ENCODE measurements at places on chromosomes 12 and 14.

GRCh38 chr14:74591899-74592298 is 20.1 kb downstream of the LTBP2 start:
- DNase-seq, result no peak

DNA sequence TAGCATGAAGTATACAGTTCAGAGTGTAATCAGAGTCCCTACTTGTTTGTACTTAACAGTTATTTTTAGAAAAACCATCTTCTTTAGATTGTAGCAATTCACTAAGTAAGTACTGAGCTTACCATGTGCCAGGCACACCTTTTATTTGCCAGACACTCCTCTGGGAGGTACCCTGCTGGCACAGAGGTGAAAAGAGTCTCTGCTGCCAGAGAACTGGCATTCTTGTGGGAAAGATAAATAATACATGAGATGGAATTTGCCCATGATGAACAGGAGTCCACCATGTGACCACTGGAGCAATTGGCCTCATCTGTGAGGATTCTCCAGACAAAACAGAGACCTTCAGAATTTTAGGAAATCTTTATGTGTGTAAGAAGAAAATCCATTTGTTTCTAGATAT is 199.3 kb upstream of the SLC16A7 start:
- DNase-seq, result peak; percentile 18

GRCh38 chr14:64117671-64118402 is 176.3 kb downstream of the ESR2 start:
- DNase-seq, result no peak

GRCh38 chr14:90291699-90292098 is 35.3 kb downstream of the PSMC1 start:
- DNase-seq, result no peak

GRCh38 chr12:87096082-87096585 is 839.9 kb upstream of the MGAT4C start:
- no peak for DNase-seq

DNA sequence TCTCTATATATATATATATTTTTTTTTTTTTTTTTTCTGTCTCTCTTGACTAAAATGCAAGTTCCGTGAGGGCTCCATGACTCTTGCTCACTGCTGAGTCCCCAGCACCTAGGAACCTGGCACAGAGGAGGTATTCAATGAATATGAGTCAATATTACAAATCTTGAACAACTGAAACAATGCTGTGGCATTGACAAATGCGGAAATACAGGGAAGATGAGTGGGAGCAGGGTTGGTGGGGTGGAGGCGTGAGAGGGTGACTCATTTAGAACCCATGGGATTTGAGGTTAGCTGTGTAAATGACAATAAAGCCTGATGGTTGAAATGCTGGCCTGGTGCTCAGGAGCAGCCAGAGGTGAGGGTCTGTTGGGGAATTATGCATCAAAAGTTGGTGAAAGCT is 121.7 kb upstream of the FUT8 start:
- no peak for DNase-seq

DNA sequence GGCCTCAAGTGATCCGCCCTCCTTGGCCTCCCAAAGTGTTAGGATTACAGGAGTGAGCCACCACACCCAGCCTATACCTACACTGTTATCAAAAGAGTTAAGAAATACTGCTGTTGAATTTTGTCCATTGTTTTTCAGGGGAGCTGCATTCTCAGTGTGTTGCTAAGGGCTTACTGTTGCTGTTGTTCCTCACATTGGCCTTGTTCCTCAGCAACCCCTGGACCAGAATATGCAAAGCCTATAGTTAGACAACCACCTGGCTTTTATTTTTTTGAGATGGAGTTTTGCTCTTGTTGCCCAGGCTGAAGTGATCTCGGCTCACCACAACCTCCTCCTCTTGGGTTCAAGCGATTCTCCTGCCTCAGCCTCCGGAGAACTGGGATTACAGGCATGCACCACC is 4.7 kb upstream of the ATP6V0A2 start:
- DNase-seq, result no peak

GRCh38 chr14:60277605-60278190 is 28.7 kb downstream of the PPM1A start:
- no peak for DNase-seq

GRCh38 chr14:104876251-104876699 is 11.2 kb downstream of the CEP170B start:
- DNase-seq, result peak; percentile 25

- DNase-seq, result no peak
These were observed 9.2 kb upstream of the HIP1R start for GRCh38 chr12:122825773-122826724.

DNA sequence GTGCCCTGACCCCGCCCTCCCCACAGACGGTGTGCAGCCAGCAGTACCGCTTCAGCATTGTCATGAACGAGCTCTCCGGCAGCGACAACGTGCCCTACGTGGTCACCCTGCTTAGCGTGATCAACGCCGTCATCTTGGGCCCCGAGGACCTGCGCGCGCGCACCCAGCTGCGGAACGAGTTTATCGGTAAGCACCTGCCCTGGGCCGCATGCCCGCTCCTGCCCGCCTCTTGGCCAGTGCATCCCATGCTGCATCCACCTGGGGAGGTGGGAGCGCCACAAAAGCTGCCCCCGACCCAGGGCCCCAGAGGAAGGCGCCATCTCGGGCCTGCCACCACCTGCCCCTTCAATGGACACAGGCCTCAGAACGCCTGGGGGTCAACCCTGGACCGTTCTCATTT is 13.9 kb downstream of the INF2 start:
- no peak for DNase-seq

DNA sequence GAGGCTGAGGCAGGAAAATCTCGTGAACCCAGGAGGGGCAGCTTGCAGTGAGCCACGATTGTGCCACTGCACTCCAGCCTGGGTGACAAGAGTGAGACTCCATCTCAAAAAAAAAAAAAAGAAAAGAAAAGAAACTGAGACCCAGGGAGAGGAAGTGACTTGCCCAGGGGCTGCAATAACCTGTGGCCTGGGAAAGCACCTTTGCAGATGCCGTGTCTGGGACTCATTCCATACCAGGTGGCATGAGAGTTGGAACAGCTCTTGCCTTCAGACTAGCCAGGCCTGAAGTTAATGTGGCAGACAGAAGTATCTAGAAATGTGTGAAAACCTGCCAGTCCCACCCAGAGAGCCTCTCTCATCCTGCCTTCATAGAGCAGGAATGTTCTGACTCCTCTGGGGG is 65.4 kb downstream of the PHETA1 start:
- DNase-seq, result no peak

GRCh38 chr14:94569381-94570001 is 8.2 kb downstream of the SERPINA4 start:
- DNase-seq, result no peak

DNA sequence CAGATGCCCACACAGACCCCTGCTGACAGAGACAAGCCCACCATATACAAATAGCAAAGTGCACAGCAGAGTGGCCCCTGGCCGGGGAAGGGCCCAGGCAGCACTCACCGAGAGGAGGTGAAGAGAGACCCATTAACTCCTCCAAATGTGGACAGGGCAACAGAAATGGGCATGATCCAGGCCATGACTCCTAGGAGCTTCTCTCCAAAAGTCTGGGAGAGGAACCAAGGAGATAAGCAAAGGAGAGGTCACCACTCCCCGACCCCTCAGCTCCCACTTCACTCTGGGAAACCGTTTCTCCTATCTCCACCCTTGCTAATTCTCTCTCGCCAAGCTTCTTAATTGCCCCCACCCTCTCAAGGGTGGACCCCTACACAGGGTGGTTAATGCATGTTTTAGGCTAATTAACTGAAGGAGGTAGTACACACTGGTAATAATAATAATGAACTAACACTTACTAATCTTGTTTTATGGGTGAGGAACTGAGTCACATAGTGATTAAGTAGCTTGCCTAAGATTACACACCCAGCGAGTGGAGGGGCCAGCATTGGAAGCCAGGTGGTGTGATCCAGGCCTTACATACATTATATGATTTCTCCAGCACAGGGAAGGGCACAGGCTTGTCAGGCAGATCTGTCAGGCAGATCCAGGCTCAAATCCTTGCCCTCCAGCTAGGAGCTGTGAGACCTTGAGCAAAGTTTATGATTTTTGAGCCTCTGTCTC is 18.9 kb upstream of the CEBPE start:
- no peak for DNase-seq

DNA sequence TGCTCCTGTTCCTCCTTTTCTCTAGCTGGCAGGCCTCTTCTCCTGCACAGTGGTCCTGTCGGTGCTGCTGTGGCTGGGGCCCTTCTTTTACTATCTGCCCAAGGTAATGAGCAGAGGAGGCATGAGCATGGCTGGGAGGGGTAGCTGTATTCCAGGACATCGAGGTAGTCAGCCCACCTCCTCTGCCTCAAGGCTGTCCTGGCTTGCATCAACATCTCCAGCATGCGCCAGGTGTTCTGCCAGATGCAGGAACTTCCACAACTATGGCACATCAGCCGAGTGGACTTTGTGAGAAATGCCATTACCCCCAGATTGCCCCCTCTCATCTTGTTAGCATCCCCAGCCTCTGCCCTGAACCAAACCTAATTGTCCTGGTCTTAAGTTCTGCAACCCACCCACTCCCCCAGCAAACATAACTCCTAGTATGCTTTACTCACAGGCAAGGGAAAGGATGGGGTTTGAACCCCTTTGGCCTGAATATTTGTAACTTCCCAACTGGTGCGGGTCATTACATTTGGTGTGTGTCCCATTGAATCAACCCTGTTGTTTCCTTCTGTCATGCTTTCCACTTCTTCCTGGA is 9.1 kb downstream of the B4GALNT1 start:
- DNase-seq, result no peak

GRCh38 chr12:10191865-10192264 is 13.0 kb downstream of the TMEM52B start:
- DNase-seq, result no peak

DNA sequence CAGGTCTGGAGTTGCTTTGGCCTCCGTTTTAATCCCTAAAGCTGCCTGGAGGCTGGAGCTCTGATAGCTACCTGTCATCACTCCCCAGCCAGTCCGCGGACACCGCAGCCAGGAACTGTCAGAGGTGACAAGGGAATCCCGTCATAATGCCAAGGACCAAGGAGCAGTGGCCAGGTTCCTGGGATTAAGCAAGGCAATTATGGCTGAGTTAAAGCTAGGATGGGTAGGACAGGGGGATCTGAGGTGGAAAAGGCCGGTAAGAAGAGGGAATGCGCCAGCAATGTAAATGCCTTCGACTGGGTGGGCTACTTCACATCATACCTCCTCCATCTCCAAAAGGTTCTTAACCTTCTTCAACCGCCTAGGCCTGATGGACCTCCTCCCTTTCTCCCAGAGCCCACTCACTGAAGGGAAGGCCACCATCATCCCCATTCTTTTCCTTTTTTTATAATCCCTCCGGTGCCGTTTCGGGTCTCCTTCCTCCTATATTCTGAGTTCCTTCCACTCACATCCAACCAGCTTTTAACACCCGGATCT is 1.9 kb downstream of the PPP1R3E start:
- DNase-seq, result peak; percentile 54

DNA sequence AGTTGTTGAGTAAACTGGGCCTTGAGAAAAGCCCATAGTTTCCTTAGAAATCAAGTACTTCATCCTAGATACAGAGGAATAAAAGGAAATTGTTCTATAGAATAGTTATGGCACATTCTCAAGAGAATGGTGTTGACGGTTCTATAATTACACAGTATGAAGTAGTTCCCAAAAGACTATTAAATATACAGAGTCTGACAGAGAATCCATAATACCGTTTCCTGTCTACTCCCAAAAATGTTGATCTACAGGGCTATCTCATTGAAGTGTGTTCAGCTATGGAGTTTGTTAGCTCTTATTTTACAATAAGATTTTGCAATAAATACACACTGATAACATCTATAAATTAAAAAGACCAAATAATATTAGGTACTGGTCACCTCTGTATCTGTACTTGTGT is 799.7 kb downstream of the RPS29 start:
- DNase-seq, result no peak

DNA sequence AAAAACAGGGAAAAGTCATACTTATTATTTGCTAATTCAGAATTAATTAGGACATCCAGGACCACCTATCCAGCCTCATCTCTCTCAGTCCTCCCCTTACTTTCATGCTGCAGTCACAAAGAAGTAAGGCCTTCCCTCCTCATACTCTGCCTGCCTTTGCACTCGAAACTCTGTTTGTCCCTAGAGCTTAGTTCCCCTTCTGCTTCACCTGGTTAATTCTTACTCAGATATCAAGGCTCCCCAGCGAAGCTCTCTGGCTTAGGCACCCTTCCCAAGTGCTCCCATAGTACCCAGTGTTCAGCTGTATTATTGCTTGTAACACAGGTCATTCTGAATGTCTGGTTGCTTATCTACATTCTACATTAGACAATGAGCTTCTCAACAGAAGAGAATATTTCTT is 81.3 kb downstream of the ERGIC2 start:
- no peak for DNase-seq

DNA sequence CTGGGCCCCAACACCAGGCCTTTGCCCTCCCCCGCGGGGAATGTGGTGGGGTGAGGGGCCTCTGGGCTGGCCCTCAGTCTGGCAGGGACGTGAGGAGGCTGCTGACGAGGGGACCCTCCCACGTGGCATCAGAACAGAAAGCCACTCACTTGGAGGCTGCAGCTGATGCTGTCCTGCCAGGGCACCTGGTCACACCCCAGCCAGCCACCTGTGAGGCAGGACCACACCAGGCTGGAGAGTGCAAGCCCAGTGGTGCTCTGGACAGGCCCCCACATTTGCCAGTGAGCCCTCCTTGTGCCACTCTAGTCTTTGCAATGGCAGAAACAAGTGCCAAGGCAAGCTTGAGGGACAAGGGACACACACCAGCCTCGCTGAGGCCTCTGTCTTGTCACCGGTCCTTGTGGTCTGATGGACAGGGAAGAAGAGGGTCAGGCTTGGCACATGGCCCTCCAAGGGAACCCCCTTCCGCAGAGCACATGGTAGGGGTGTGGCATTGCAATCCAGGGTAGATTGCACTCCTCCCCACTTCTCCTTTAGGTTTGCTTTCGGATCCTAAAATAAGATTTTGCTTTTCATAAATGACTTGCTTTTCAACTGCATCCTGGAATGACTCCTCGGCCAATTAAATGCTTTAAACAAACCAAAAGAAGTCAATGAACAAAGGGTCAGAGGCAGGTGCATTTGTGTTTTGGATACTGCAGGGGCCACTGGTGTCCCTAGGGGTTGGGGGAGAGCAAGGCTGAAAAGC is 53.7 kb downstream of the CCDC88C start:
- DNase-seq, result no peak

DNA sequence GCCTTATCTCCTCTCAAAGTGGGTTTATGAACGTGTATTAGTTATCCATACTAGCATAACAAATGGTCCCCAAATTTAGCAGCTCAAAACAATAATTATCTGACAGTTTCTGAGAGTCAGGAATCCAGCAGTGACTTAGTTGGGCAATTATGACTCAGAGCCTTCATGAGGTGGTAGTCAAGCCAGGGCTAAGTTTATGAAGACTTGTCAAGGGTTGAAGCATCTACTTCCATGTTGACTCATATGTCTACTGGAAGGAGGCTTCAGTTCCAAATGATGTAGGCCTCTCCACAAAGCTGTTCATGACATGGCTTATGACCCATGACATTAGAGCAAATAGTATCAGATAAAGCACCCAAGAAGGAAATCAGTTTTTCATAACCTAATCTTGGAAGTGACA is 73.2 kb downstream of the IPO8 start:
- DNase-seq, result no peak

Measured in left colon (tissue), 2 donors.